ENCODE measurements at places on chromosomes 2 and 18.

DNA sequence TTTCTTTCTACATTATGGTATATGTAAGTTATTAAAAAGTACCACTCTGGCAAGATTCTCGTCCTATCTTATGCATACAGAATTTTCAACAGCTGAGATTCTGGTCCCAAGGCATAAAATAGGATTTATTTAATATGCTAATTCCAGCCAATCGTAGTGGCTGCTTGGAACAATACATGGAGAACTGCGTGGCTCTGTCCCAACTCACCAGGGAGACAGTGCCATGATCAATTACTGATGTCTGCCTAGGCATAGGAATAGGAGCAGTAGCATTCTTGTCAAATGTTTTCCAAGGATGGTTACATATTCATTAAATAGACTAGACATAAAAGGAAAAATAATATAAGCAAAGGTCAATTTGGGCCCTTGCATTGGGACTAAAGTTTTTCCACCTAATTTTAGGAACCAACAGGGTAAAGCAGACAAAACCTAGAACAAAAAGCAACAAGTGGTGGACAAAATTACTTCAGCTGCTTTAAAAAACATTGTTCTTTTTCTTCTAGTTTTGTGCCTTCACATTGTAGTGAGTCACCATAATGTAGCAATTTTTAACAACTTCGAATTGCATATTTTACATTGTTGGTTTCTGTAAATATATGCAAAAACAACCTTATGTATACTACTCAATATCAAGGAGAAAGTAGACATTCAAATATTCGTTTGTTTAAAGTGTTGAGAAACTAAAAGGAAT, 232.8 kb upstream of the ATP5MC3 start:
- DNase-seq: no peak

DNA sequence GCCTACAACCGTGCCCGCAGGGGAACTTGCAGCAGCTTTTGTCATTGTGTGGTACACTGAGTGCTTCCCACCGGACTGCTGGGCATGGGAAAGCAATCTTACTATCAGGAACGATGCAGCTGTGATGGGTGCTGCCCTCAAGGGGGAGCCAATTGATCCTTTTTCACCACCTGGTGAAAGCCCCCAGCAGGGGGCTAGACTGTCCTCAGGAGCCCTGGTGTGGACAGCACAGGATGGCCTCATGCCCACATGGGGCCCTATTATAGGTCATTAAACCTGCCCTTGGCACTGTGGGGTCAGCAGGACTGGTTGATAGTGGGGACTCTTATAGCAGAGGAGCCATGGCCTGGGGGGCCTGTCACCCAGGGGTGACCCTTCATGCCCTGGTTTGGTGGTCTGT, 172.2 kb downstream of the GLI2 start:
- no peak for DNase-seq

GRCh38 chr2:239918749-239919148, 106.4 kb downstream of the NDUFA10 start:
- DNase-seq: no peak

- DNase-seq: no peak
Measured at GRCh38 chr2:109231428-109231827, 102.4 kb downstream of the SH3RF3 start.

DNA sequence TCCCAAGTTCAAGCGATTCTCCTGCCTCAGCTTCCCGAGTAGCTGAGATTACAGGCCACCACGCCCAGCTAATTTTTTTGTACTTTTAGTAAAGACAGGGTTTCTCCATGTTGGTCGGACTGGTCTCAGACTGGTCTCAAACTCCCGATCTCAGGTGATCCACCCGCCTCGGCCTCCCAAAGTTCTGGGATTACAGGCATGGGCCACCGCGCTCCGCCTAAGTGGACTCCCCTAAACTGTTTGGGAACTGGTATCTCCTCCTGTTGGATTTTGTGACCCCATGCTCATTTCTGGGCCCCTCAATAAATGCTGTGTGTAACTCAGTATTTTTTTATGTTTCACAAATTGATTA, 5.2 kb downstream of the SCTR start:
- DNase-seq: no peak

GRCh38 chr2:14684516-14684915, 52.0 kb downstream of the LRATD1 start:
- no peak for DNase-seq

- no peak for DNase-seq
Measured at GRCh38 chr2:193523662-193524061, 1328.9 kb upstream of the TMEFF2 start.

- no peak for DNase-seq
Measured at GRCh38 chr2:73059106-73059505, 12.4 kb downstream of the SFXN5 start.

- no peak for DNase-seq
Measured at GRCh38 chr2:201016859-201017258, 53.4 kb upstream of the ORC2 start.

DNA sequence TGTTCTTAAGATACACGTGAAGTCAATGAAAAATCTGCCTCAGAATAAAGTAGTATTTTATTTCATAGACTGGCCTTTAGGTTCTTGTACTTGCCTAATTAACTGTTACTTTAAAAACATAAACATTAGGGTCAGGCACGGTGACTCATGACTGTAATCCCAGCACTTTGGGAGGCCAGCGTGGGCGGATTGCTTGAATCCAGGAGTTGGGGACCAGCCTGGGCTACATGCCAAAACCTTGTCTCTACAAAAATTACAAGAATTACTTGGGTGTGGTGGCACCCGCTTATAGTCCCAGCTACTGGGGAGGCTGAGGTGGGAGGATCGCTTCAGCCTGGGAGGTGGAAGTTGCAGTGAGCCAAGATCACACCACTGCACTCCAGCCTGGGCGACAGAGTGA, 16.0 kb upstream of the SNORC start:
- DNase-seq: no peak

GRCh38 chr2:263774-264492, at the start of gene SH3YL1:
TSS of gene SH3YL1 (minus strand) at chr2:264032. CDS start at chr2:263984, 48 bp downstream.
- DNase-seq: peak; percentile 49

GRCh38 chr2:203562268-203562667, 27.2 kb upstream of the RAPH1 start:
- no peak for DNase-seq

- DNase-seq: peak; percentile 80
Measured at GRCh38 chr2:230942920-230943896, 18.2 kb upstream of the GPR55 start.

DNA sequence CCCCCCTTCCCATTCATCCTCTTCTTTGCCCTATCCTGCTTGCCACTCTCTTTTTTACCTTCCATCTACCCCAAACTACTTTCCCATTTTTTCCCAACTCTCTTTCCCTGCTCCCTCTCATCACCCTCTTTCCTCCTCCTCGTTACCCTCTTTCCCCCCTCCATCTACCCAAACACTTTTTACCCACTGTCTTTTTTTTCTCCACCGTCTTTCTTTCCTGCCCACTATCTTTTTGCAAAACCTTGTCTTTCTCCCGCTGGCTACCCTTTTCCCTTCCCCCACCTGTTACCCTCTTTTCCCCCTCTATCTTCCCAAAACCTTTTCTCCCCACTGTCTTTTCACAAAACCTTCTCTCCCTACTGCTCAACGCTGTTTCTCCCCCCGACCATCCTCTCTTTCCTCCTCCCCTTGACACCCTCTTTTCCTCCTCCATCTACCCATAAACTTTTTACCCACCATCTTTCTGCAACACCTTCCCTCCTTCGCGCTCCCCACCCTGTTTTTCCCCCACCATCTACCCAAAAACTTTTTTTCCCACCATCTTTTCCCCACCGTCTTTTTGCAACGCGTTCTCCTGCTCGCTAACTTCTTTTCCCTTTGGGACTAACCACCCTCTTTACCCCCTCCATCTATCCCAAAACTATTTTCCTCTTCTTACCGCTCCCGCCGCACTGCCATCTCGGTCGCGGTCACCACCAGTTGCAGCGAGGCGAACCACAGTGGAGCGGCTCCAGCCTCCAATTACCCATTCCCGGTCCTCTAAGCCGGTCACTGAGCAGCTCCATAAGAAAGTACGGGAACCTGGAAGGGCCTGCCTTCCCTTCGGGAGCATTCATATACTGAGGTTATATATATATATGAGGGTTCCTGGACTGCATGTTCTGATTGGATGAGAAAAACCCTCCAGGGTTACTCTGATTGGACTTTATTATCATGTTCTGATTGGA, 15.0 kb downstream of the CCDC74A start:
- DNase-seq: no peak

DNA sequence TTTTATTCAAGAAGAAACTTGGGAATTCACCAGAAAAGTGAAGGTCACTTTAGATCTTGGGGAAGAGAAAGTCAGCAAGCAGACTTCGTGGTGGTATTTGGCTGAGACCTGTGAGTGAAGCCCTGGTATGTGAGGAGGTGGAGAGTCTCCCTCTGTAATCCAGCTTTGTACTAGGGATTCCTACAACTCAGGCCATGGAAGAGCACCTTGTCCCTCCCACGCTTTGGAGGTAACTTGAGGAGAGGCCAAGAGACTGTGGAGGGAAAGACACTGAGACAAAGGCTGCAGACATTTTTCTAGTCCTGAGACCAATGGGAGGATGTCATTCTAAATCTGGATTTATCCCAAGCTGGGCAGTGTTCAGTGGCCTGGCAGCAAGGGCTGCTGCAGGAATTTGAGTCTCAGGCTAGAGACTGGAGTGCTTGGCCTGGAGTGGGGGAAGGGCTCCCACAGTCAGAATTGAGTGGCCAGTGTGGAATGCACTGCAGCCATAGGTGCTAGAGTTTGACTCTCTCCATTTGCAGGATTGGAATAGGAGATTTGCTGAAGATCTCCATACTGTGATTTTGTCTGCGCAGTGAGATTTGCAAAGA, 219.0 kb downstream of the ACTR3 start:
- DNase-seq: no peak

GRCh38 chr18:3747176-3747973, 297.4 kb downstream of the TGIF1 start:
- no peak for DNase-seq

- no peak for DNase-seq
Measured at GRCh38 chr2:83827618-83828017, 631.5 kb downstream of the SUCLG1 start.

GRCh38 chr2:167954495-167954894, 292.9 kb downstream of the STK39 start:
- no peak for DNase-seq

DNA sequence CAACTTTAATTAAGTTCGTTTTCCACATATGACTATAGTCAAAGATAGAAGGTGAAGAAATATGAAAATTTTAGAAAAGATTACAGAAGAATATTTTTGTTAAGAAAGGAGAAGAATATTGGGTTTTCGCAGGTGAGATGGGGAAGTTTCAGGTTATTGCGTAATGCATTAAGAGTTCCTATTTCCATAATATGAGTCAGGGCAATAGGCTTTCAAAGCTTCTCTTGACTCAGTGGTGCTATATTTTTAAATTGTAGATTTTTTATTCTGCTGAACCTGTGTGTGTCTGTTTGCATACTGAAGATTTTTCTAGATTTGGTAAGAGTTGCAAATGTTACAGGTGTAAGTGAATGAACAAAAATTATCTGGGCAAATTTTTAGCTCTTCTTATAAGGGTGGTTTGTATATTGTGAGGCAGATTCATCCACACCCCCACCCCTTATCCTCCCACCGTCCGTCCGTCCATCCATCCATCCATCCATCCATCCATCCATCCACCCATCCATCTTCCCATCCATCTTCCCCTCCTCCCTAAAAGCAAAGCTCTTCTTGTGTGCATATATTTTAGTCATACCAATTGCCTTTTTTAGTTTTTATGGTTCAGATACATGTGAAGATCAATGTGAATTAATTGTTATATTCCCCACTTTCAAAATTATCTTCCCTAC, 69.6 kb downstream of the MYO1B start:
- no peak for DNase-seq

DNA sequence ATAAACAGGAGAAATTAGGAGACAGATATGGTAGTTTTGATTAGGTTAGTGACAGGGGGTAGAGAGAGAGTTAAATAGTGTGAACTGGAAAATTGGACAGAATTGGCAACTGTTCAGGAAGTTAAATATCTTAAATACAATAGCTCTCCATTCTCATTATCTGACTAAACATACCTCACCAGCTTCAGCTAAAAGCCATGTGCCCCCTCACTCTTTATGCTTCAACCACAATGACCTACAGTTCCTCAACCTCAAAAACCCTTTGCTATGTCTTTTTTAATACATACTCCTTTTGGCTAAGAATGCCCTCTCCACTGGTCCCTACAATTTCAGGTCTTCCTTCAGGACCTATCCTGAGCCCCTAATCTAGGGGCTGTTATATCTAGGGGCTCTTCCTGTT, 740.2 kb upstream of the ZEB2 start:
- no peak for DNase-seq

DNA sequence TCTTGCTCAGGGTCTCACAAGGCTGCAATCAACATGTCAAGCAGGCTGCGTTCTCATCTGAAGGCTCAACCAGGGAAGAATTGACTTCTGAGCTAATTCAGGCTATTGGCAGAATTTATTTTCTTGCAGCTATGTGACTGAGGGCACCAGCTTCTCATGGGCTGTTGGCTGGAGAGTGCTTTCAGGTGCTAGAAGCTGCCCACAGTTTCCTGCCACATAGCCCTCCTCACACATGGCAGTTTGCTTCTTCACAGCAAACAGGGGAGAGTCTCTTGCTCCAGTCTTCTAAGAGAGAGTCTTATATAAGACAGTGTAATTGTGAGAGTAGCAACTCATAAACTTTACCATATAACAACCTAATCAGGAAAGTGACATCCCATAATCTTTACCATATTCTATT, 37.5 kb upstream of the INO80C start:
- DNase-seq: no peak

DNA sequence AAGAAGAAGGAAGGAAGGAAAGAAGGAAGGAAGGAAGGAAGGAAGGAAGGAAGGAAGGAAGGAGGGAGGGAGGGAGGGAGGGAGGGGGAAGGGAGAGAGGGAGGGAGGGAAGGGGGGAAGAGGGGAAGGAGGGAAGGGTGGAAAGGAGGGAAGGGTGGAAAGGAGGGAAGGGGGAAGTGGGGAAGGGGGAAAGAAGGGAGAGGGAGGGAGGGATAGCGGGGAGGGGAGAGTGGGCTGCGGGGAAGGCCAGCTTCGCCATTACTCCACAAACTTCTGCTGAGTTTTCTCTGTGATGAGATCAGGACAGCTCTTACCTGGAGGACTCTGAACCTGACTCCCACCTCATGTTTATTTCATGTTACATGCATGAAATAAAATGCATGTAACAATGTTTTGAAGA, 601.5 kb upstream of the FSHR start:
- DNase-seq: no peak

DNA sequence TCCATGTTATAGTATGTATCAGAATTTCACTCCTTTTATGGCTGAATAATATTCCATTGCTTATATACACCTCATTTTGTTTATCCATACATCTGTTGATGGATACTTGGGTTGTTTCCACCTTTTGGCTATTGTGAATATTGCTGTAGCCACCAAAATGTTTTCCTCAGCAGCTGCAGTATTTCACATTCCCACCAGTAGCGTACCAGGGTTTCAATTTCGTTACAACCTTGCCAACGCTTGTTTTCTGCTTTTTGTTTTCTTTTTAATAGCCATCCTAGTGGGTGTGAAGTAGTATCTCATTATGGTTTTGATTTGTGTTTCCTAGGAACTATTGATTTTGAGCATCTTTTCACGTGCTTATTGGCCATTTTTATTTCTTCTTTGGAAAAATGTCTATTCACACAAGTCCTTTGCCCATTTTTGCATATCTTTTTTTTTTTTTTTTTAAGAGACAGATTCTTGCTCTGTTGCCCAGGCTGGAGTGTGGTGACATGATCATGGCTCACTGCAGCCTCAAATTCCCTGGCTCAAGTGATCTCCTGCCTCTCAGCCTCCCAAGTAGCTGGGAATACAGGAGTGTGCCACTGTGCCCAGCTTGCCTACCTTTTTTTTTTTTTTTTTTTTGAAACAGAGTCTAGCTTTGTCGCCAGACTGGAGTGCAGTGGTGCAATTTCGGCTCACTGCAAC, 14.2 kb downstream of the UBXN2A start:
- DNase-seq: no peak

GRCh38 chr18:63586431-63586830, 712 bp upstream of the SERPINB13 start:
- DNase-seq: no peak

Data from activated T-cell treated with anti-CD3 and anti-CD28 coated beads, Interleukin-2, amount 50 U/mL, for 48 hours (primary cell).